ENCODE measurements at places on chromosomes 6 and 20.

- no peak for DNase-seq
Measured at GRCh38 chr20:56949318-56949717, 317.1 kb downstream of the BMP7 start.

DNA sequence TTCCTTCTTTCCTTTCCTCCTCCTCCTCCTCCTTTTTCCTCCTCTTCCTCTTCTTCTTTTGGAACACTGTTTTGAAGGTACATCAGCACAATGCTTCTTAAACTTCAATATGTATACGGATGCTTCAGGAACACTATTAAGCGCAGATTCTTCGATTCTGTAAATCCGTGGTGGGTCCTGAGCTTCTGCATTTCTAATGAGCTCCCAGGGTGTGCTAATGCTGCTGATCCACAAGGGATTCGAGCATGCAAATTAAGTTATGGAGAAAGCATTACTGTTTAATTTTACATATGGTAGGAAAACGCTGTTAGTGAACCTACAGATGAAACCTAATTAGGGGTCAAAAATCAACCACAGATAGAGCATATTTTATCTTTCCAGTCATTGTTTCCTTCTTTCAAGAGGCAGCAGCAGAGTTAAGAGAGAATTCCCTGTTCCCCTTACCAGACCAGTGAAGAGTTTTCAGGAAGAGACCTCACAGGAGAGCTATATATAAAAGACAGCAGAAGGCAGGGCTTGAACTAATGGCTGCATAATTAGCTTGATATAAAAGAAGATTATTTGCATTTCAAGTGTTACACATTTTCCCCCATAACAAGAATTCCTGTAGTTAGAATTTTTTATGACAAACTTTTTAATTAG, 47.2 kb downstream of the KIF13A start:
- DNase-seq: no peak

DNA sequence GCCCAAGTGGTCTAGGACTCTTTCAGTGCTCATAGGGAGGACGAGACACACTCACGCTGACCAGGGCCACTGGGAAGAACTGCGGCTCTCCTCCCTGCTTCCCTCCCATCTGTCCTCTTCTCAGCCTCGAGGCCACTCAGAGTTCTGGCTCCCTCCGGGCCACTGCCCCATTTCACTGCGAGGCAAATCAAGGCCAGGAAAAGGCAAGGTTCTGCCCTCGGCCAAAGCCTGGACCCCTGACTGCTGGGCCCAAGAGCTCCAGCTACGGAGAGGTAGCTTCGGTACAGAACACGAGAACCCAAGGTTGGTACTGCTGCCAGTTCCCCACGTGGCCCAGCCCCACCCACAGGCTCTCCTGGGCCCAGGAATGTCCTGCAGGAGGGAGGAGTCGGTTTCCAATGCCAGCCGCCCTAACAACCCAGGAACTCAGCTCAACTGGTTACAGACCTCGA, 14.7 kb downstream of the PI16 start:
- DNase-seq: no peak

GRCh38 chr20:31722257-31723068, at the start of gene BCL2L1:
Gene BCL2L1, minus strand, starts transcription at chr20:31722868. Its CDS starts 650 bp downstream, at chr20:31722218.
- DNase-seq: peak; percentile 24

- no peak for DNase-seq
Measured at GRCh38 chr6:122008101-122008999, 391.1 kb upstream of the HSF2 start.

GRCh38 chr6:118223316-118223715, 316.3 kb downstream of the SLC35F1 start:
- no peak for DNase-seq

GRCh38 chr20:19048995-19049501, 163.4 kb upstream of the SLC24A3 start:
- DNase-seq: no peak

DNA sequence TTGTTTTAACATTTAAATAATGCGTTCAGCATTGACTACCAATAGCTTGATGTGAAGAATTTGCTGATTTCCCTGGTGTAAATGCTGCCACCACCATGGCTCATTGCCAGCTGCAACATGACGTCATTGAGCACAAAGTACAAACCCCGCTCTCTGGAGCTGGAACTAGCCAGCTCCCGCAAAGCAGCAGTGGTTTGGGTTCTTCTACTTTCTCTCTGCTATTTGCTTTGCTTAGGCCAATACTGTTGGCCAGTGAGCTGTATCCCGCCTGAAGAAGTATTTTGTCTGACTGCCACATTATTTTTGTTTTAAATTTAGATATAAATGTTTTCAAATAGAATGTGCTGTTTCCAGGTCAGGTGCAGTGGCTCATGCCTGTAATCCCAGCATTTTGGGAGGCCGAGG, 47.4 kb upstream of the KIF13A start:
- no peak for DNase-seq

- no peak for DNase-seq
Measured at GRCh38 chr6:99905209-99906106, 88.6 kb downstream of the MCHR2 start.

DNA sequence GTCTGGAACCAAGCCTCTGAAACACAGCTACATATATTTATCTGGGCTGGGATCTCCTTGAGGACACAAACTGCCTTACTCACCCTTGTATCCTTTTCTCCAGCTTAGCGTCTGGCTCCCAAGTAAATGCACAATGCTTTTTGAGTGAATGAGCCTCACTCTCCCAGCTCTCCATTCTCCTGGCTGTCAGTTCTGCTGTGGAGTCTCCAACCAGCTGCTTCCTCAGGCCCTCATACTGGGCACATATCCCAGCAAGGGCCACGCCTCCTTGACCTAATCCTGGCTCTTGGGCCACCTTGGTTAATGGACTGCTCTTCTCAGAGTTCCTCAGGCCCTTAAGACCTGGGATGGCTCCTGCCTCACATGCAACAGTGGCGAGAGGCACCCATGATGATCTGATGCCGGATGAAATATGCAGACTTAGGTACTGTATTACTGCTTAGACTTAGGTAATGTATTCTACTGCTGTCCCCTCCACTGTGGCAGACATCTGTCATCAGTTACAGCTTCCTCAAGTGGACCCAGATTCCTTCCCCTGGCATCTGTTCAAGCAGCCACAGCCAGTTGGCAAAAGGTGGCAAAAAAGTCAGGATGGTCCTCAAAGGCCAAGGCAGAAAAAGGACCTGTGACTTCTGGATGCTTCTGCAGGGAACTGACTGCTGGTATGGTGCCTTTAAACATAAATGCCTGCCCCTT, 16.5 kb downstream of the SNHG17 start:
- no peak for DNase-seq

All from cerebellar nuclear complex (tissue), 1 donor.